Activated CD8-positive, alpha-beta T cell treated with anti-CD3 and anti-CD28 coated beads, Interleukin-2, amount 10 ng/mL, durations not matched to agents 7 days and 5 days (primary cell): ENCODE measurements at places on chromosomes 16 and 17. TPM values are rescaled to one million over a fixed set of nuclear protein-coding genes. Genes with fewer than 3 reads are reported as not detected.

HOXB8 gene
- not detected for total RNA-seq

YBX2 gene
- total RNA-seq = 0.37 TPM

GSDMA gene
- 4.5 TPM for total RNA-seq

ARL5C gene
- total RNA-seq = not detected

METTL22 gene
- total RNA-seq = 26.7 TPM

ARHGAP44 gene
- total RNA-seq = 0.26 TPM

TSPAN10 gene
- 1.2 TPM for total RNA-seq

CCL8 gene
- total RNA-seq = not detected

SLC16A6 gene
- total RNA-seq = 6.9 TPM

SLC13A2 gene
- not detected for total RNA-seq

KRTAP3-1 gene
- total RNA-seq = not detected

SMIM36 gene
- total RNA-seq = not detected

STAT5A gene
- total RNA-seq = 117 TPM

OR3A3 gene
- total RNA-seq = not detected

RNF112 gene
- total RNA-seq = not detected

ACSM2A gene
- total RNA-seq = not detected

ITGA2B gene
- 0.82 TPM for total RNA-seq

RSKR gene
- 23.0 TPM for total RNA-seq

ZC3H7A gene
- 58.9 TPM for total RNA-seq

TMEM97 gene
- 31.2 TPM for total RNA-seq

CAPNS2 gene
- not detected for total RNA-seq

CLEC18A gene
- total RNA-seq = 0.95 TPM

TK2 gene
- total RNA-seq = 6.4 TPM

PYCARD gene
- 97.7 TPM for total RNA-seq

PABPN1L gene
- total RNA-seq = not detected

SHCBP1 gene
- 54.7 TPM for total RNA-seq

CTF1 gene
- total RNA-seq = 0.23 TPM

TP53TG3B gene
- total RNA-seq = not detected

LRRC37A gene
- 2.8 TPM for total RNA-seq

KCNG4 gene
- total RNA-seq = not detected

TAOK2 gene
- total RNA-seq = 49.8 TPM

KRTAP17-1 gene
- not detected for total RNA-seq

ZDHHC7 gene
- total RNA-seq = 28.7 TPM

HOXB13 gene
- not detected for total RNA-seq

GSG1L gene
- 0.39 TPM for total RNA-seq

SDF2 gene
- 54.5 TPM for total RNA-seq

CACNG3 gene
- not detected for total RNA-seq

SOST gene
- total RNA-seq = not detected

NPTX1 gene
- total RNA-seq = 16.7 TPM

TMEM114 gene
- not detected for total RNA-seq

TMEM238L gene
- not detected for total RNA-seq

CLEC18B gene
- 1.1 TPM for total RNA-seq

TMEM98 gene
- not detected for total RNA-seq

C1QTNF1 gene
- total RNA-seq = not detected

ZNF821 gene
- 4.1 TPM for total RNA-seq

GHDC gene
- 17.2 TPM for total RNA-seq

CD300LG gene
- not detected for total RNA-seq

EVPL gene
- 0.34 TPM for total RNA-seq
